ENCODE measurements at places on chromosomes 12 and 14.

DNA sequence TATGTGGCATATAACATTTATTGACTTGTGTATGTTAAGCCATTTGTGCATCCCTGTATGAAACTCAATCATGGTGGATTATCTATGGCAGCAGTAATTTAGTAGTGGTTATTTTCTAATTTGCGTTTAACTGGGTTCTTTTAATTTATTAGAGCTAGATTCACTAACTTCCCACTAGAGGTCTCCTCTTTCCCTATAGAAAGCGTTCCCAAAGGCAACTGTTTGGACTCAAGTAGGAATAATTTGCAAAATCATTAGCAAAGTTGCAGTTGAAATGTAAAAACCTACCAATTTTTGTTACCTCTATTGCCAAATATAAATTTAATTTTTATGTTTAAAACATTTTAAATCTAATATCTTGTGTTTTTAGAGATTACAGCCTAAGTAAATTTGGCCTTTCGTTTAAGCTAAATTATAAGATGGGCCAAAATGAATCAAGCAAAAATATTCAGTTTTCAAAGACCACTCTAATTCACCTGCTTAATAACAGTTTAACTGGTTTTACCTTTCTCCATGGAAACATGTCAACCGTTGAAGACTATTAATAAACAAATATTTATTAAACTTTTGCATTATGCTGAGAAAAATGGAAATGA, 6.0 kb downstream of the DMAC2L start:
- no peak for DNase-seq

DNA sequence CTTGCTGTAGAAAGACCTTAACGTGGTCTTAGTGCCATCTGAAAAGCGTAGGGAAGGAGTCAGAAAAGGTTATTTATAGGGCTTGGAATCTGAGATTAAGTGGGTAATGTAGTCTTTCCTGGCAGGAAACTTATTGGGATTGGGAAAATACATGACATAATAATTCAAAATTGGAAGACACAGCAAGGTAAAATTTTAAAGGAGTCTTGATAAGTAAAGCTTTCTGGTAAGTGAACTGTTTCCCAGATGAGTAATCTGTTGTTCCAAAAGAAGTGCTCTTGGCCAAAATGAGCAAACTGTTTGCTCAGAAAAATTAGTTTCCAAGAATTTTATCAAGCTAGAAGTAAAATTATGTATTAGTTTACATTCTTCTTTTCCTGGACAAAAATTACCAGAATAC, 149.3 kb upstream of the TMTC2 start:
- DNase-seq, result no peak

GRCh38 chr12:46378530-46378929, 6.0 kb upstream of the SLC38A2 start:
- DNase-seq, result no peak

- no peak for DNase-seq
These were observed 51.2 kb downstream of the ACSS3 start for GRCh38 chr12:81128930-81129554.

DNA sequence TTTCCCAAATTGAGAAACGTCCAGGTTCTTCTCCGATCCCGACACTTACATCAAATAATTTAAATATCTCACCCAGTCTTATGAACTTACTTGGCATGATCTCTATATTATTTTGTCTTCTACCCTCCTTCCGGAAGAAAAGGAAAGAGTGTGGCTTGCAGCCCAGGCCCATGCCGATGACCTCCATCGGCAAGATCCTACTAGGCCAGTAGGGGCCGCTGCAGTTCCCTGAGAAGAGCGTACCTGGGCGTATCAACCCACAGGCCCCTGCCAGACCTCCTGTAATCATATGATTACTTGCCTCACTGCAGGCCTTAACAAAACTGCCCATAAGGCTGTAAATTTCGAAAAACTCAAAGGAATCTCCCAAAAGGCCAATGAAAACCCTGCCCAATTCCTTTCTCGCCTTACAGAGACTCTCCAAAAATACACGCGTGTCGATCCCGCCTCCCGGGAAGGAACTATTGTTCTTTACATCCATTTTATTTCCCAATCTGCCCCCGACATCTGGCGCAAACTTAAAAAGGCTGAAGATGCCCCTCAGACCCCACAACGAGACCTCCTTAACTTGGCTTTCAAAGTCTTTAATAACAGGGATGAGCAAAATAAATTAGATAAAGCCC, 69.6 kb downstream of the MOK start:
- peak; percentile 67 for DNase-seq

GRCh38 chr12:64088431-64089349, 133.4 kb downstream of the KICS2 start:
- DNase-seq, result no peak

DNA sequence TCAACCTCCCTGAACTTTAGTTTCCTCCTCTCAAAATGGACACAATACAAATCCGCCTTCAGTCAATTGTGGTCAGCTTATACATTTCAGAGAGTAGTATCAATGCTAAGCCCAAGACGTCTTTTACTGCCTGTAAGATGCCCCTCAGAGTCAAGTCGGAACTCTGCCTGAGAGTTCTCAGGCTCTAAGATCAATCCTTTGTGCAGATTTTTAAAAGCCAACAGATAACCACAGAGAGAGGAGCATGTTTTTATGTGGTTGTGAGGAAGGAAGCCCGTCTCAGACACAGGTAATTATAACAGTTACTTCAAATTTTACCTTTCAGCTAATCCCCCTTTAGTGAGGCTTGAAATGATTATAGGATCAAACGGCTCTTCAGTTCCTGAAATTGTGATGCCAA, 91.6 kb downstream of the HELB start:
- no peak for DNase-seq

GRCh38 chr12:66280561-66280960, 21.7 kb upstream of the HELB start:
- no peak for DNase-seq

DNA sequence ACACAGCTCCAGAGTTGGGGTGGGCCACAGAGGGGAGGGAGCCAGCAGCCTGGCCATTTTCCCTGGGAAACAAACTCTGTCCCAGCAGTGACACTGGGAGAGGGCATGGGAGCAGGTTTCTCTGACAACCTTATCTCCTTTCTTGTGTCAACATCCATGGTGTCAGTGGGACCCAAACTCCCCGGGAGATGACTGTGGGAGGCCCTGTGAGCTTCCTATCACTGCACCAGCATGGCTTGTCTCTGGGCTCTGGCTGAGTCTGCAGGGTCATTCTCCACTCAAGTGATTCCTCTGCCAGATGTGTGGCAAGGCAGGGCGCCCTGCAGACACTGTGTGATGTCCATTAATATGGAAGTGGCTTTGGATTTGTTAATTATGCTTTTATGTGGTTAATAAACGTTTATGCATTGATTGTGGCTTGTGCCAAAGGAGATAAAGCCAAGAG, 10.1 kb downstream of the LRTM2 start:
- DNase-seq, result no peak

GRCh38 chr12:69966839-69967238, 141.8 kb downstream of the MYRFL start:
- DNase-seq, result no peak

GRCh38 chr14:59161561-59162175, 26.8 kb upstream of the DAAM1 start:
- DNase-seq, result no peak

DNA sequence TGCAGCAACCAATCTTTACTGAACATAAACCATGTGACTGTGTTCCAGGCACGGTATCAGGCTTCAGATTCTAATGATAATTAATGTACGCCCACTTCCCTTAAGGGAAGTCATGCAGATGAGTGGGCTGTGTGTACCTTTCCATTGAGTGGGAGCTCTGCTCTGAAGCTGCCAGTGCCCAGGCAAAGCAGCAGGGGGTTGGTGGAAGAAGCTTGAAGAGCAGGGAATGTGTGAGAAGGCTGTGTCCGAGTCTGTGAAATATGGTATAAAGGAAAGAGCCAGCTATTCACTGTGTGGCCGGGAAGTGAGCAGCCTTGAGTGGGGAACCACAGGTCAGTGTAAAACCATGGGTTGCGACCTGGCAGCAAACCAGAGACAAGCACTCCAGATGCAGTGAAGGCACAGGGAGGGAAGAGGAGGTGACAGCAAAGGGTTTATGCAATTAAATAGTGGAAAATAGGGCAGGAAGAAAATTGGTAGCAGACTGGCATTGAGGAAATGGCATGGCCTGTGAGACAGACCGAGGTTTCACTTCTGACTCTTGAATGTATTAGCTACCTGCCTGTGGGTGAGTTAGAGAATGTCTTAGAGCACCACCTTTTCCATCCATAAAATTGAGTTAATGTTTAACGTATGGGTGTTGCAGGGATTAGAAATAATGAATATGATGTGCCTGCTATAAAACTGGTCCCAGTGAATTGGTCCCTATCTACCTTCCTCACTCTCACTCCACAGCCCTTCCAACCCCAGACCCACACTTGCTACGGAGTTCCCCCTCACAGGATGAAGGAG, 116.4 kb downstream of the NTF3 start:
- DNase-seq, result no peak

Data from naive thymus-derived CD8-positive, alpha-beta T cell (primary cell).